NCI-H446 treated with DMSO at 0.1 percent for 48 hours (cell line): ENCODE measurements at places on chromosomes 1 and 21.

DNA sequence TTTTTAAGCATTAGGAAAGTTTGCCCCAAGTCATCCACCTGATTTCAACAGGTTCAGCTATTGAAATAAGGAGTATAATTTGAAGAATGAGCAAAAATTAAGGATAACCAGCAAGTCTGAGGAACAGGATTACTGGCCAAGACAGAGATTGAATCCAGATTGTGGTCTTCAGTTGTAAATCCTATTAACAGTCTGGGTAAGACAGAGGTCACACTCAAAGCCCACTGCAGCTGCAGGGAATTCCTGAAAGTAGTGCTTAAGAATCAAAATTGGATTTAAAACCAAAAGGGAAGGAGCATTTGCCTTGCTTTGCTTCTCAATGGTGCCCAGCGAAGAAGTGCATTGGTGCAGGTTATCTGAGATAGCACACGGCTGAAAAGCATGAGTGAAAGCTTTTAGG lies 6.4 kb upstream of the LORICRIN start:
- DNase-seq: no peak

- no peak for DNase-seq
These were observed 213.0 kb downstream of the PATJ start for GRCh38 chr1:61955261-61955660.

GRCh38 chr1:155892796-155893195 lies 18.4 kb downstream of the RIT1 start:
- DNase-seq: no peak

DNA sequence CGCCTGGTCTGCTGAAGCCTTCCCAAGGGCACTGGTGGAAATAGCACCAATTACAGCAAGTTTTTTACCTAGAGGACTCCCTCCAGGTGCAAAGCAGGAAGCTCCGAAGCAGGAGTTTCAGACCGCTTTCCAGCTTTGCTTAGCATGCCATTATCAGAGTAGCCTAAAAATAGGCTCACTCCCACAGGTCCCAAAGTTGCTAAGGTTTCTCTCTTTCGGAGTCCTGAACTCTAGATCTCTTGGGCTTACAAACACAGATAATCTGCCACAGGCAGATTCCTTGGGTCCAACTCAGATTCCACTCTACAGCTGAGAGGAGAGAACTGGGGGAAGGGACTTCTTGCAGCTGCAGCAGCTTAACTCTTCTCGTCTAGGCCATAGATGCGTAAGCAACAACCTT lies 22.5 kb downstream of the ZMYND12 start:
- DNase-seq: no peak
